ENCODE measurements at places on chromosomes 13 and 19.

DNA sequence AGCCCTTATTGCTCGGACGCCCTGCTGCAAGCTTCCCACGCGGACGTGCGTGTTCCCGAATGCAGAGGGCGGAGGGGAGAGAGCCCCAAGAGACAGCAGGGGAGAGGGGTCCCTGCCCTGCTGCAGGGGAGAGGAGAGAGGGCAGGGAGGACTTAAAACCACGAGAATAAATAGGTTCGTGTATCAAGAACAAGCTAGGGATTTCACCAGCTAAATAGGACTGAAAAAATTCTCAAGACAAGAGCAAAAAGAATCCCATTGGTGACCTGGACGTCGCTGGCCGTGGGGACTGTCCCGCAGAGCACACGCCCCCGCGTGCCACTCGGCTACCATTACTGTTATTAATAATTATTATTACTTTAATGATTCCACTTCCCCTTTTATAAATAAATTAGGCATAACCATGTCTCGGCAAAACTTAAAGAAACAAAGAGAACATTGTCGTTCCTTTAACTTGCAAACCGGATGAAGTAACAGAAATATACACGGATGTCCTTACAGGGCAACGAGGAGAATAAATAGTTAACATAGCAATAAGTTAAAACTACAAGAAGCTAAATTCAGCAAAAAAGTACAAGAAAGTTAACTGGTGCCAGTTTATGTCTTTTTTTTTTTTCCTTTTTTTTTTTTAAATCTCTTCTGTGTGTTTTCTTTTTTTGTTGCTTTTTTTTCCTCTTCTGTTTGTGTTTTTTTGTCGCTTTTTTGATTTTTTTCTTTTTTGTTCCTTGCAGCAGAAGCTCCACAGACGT is 16.6 kb downstream of the PRKCSH start:
- DNase-seq: no peak

DNA sequence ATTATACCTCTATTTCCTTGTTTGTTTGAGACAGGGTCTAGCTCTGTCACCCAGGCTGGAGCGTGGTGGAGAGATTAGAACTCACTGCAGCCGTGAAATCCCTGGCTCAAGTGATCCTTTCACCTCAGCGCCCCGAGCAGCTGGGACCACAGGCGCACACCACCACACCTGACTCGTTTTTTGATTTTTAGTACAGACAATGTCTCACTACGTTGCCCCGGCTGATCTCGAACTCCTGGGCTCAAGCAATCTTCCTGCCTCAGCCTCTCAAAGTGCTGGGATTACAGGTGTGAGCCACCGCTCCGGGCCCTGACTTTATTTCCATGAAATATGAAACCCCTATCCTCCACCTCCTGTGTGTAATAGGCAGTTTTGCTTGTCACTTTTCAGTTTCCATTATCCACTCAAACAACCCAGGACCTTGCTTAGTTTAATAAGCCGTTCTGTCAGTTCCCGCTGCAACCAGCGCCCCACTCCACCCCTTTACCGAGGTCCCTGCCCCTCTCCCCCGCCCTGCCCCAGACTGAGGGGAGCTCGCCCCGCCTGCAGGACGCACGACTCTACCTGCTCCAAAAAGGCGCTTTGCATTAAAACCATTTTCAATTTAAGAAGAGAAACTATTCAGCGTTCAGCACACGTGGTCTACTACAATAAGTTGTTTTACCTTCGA is 16.9 kb downstream of the ZNF816 start:
- no peak for DNase-seq

GRCh38 chr19:11137542-11138384 is 17.8 kb downstream of the SPC24 start:
- DNase-seq: peak; percentile 13

GRCh38 chr19:1487576-1488281 is 2.4 kb downstream of the PCSK4 start:
- DNase-seq: no peak

- DNase-seq: no peak
Observed at GRCh38 chr19:52640916-52641315, 2.8 kb upstream of the ZNF83 start.

DNA sequence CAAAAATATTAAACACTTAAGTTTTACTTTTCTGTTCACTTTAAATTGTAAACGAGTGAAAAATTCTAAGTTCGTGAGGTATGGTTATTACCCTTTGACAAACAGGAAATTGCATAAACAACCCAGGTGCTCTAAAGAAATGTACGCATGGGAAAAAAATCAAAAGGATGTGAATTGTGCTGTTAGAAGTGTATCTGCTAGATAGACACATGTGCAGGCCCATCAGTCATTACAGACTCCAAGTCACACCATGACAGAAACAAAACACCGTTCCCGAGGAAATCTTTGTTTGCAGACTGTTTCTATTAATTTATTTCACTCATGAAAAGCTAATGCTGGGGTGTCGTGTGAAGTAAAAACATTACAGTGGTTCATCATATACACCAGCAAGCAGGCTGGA is 17.0 kb upstream of the DOCK9 start:
- no peak for DNase-seq

DNA sequence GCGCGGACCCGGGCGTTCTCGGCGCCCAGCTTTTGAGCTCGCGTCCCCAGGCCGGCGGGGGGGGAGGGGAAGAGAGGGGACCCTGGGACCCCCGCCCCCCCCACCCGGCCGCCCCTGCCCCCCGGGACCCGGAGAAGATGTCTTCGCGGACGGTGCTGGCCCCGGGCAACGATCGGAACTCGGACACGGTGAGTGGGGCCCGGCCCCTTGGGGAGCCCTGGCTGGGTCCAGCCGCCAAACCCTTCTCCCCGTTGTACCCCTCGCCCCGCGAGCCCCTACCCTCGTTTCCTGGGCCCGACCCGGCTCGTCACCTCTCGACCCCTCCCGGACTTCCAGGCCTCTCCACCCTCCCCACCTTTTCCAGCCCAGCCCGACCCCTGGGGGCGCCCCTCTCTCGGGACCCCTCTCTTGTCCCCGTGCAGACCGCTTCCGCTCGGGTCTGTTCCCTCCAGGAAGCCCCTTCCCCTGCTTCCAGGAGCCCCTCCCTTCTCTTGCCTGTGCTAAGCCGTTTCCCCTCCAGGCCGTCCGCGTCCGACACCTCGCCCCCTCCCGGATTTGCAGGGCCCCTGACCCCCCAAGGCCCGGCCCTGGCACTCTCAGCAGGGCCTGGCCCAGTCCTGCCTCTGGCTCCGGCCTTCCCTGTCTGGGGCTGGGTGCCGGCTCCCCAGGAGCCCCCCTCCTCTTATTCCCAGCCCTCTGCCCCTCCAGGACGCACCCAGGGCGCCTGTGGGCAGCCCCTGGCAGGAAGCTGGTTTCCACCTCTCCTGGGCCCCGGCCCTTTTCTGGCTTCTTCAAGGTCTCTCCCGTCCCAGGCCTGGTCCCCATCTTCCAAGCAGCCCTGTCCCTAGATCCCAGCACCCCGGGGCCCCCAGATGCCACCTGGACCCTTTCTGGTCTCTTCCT is 632 bp downstream of the MARK4 start:
- no peak for DNase-seq

DNA sequence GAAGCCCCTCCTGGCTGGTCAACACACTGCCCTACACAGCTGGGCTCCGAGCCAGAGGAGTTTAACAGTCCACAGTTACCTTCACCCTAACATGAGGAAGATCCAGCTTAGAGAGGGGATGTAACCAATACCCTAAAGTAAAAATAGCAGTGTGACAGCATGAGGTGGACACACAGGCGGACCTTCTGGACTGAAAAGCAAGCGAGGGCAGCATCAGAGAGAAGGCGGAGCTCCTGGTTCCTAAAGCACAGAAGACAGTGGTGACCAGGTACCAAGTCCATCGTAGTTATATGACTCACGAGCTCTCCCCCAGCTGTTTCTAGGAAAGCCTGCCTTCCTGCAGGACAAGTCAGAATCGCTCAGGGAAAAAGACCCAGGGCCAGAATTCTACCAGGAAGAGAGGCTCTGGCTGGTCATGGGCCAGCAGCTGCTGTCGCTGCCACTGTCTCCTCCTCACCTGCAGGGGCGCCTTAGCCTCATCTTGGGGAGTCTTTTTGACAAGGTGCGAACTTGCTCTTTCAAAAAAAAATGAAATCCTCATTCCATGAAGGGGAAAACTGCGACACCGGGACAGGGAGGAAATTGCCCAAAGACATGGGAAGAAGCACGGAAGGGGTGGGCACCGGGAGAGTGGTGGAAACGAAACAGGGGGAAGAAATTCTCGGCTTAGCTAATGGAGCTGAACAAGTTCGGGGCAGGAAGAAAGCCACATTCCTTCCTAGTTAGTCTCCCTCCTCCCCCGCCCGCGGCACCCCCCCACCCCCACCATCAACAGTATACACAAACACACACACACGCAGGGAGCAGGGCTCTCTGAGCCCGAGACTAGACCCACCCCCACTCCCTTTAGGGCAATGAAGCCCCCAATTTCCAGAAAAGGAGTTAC is 1.7 kb downstream of the ELL start:
- no peak for DNase-seq

- no peak for DNase-seq
Observed at GRCh38 chr19:48878196-48879024, 6.2 kb downstream of the PPP1R15A start.

GRCh38 chr13:33842207-33842606 is 24.3 kb downstream of the RFC3 start:
- DNase-seq: no peak

GRCh38 chr13:107721125-107721869 is 494.0 kb downstream of the LIG4 start:
- DNase-seq: no peak

DNA sequence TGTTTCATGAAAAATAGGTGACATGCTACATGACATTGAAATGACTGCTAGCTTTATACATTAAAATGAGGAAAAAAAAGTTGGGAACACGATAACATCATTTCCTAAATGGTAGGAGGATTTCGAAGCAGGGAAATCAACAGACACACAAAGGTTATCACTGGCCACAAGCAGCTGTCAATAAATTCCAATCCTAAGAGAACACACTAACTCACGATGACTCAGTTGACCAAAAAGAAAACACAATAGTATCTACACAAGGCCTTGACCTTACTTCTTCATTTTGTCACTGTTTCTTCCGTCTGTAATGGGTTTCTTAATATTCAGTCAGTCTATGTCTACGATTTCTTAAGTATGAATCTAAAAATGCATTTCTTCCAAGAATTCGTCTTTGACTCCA is 36.5 kb downstream of the STARD13 start:
- no peak for DNase-seq
